Vagina (tissue), 2 donors: ENCODE measurements at places on chromosomes 4 and X.

DNA sequence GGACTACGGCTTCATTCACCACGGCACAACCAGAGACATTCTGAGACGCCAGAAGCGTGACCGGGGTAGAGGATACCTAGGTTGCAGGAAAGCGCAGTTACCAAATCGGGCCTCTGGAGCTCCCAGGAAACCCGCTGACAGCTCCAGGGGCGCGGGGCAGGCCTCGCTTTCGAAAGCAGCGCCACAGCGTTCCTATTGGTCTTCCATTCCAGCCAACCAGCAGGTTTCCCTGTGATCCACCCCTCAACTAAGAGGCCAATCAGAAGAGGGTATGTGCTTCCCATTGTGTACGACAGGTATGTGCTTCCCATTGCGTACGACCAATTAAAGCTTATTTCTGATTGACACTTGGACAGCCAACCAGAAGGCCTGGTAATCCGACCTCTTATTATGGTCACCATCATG is 14.9 kb downstream of the SNX12 start:
- no peak for DNase-seq

DNA sequence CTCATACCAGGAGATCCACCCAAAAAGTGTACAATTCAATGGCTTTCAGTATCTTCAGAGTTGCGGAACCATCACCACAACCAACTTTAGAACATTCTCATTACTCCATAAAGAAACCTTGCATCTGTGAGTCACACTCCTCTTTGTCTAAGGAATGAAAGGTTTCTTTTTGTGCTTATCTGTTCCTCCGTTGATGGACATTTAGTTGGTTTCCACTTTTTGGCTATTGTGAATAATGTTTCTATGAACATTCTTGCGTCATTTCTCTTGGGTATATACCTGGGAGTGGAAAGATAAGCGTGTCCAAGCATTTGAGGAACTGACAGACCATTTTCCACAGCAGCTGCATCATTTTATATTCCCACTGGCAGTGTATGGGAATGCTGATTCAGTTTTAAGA is 10.6 kb downstream of the FAM184B start:
- DNase-seq, result no peak

GRCh38 chrX:112941209-112941837 is 100.7 kb upstream of the AMOT start:
- no peak for DNase-seq

DNA sequence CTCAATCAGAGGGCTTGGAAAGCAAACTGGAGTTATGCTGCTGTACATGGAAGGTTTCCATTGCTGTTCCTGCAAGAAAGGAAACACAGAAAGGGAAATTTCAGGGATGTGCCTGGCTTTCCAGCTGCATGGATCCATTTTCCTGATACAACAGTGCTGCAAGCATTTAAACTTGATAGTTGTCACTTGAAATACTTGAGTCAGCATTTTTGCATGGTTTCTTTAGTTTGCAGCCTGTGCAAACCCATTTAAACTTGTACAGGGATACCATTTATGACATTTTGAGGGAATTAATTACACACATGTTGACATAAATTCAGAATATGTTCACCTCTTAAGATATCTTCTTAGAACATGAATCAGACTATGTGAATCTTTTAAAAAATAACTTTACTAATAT is 131.1 kb upstream of the RASGEF1B start:
- no peak for DNase-seq

DNA sequence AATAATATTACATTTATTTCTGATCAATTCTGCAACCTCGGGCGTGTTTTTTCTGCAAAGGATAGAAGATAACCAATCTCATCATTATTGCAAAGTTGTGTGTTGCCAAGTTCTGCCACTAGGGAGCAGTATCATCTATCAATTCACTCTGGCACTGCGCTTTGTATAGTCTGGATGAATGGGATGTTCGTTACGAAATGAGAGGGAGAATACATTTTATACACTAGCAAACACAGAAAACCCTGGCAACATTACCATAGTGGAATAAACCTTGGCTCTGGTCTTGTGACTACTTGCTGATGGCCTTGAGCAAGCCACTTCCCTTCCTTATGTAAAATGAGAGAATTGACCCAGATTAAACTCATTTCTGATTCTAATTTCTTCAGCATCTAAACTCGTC is 97.5 kb upstream of the ZNF518B start:
- DNase-seq, result no peak

GRCh38 chr4:119671205-119671604 is 42.6 kb upstream of the PDE5A start:
- DNase-seq, result no peak
